ENCODE measurements at places on chromosomes 1 and 21. TPM values are rescaled to one million over a fixed set of nuclear protein-coding genes. Genes with fewer than 3 reads are reported as not detected.

Gene SFN
- total RNA-seq, result not detected

Gene CA6
- not detected for total RNA-seq

Gene PTPN14
- 39.2 TPM for total RNA-seq

Gene IKBKE
- total RNA-seq, result 4.9 TPM

Gene PSMD4
- total RNA-seq, result 140 TPM

Gene LEFTY2
- 0.57 TPM for total RNA-seq

Gene CFHR3
- 0.88 TPM for total RNA-seq

Gene ATP5PF
- 103 TPM for total RNA-seq

Gene IFI44
- 30.2 TPM for total RNA-seq

Gene RYR2
- 1.4 TPM for total RNA-seq

Gene OR2T6
- not detected for total RNA-seq

Gene EPHA2
- total RNA-seq, result 6.7 TPM

Gene RNF186
- not detected for total RNA-seq

Gene OVAAL
- not detected for total RNA-seq

Gene CYP4A11
- total RNA-seq, result not detected

Gene TNFAIP8L2
- total RNA-seq, result 5.7 TPM

Gene ATP1A2
- 118 TPM for total RNA-seq

Gene BEND5
- 2.4 TPM for total RNA-seq

Gene WLS
- 44.7 TPM for total RNA-seq

Gene LEFTY1
- 0.57 TPM for total RNA-seq

Gene SLC1A7
- 0.17 TPM for total RNA-seq

Gene LAMB3
- total RNA-seq, result 21.7 TPM

Gene OR2W3
- total RNA-seq, result 3.1 TPM

Gene PARS2
- 2.1 TPM for total RNA-seq

Gene VANGL1
- 5.9 TPM for total RNA-seq

Gene ADORA3
- total RNA-seq, result 11.5 TPM

Gene NCMAP
- 0.22 TPM for total RNA-seq

Gene AADACL3
- 0.19 TPM for total RNA-seq
